ENCODE measurements at places on chromosomes 11 and 22.

DNA sequence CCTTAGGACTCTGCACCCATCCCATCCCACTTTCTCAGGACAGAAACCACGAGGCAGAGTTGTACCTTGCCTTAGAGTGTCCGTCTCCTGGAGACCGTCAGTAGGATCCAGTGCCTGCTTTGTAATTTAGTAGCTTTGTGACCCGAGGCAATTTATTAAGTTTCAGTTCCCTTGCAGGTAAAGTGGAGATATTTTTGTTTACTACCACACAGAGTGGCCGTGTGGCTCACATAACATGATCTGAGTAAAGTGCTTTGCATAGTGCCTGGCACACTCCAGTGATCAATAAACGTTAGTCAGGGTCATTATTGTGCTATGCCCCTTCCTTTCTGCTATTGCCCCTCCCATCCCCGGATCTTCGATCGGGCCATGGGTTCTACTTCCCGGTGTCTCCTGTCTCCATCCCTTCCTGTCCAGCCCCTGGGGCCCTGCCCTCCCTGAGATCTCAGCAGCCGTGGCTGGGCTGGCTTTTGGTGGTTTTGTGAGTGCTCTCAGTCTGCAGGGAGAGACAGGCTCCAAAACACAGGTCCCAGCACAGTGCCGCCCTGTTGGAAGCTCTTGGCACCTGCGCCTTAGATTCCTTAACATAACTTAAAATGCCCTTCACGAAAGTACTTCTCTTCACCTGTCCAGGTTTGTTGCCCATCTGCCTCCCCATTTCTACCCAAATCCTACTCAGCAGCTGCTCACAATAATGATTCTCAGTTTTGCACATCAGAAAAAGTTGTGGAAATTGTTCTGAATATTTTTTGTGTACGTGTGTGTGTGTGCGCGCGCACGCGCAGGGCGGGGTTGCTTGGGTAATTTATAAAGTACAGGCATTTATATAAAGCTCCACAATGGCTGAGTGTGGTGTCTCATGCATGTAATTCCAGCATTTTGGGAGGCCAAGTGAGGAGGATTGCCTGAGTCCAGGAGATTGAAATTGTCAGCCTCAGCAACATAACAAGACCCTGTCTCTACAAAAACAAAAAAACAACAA is 753.7 kb downstream of the NTM start:
- no peak for DNase-seq

- no peak for DNase-seq
Measured at GRCh38 chr11:2586087-2586792, 113.6 kb downstream of the KCNQ1OT1 start.

DNA sequence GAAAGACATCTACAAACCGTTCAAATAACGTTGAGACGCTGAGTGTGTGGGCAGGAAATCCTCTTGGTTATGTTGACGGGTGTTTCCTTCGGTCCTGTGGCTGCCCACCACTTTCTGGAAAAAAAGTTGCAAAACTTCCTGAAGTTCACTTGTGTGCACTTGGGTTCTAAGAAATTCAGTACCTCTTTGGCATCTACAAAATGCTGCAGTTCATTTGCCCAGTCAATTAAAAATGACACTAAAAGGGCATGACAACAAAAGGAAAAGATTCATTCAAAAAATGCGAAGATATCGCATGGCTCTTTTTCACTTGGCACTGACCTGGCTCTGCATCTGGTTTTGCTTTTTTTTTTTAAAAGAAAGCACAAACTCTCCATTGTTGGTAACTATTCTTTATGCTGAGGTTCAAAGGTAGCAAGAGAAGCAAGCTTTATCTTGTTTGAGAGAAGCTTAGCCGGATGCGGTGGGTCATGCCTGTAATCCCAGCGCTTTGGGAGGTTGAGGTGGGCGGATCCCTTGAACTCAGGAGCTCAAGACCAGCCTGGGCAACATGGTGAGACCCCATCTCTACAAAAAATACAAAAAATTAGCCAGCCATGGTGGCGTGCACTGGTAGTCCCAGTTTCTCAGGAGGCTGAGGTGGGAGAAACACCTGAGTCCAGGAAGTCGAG is 10.6 kb upstream of the XBP1 start:
- no peak for DNase-seq

- no peak for DNase-seq
Measured at GRCh38 chr11:58617976-58618557, 4.4 kb upstream of the CNTF start.

GRCh38 chr11:120335556-120335907 is 681 bp upstream of the ARHGEF12 start:
- DNase-seq: peak; percentile 18

GRCh38 chr11:65422633-65423515 is at the start of gene NEAT1:
Gene NEAT1 (plus strand): TSS chr11:65422798.
- DNase-seq: peak; percentile 89

- DNase-seq: no peak
Measured at GRCh38 chr11:66454247-66454646, 12.5 kb upstream of the PELI3 start.

DNA sequence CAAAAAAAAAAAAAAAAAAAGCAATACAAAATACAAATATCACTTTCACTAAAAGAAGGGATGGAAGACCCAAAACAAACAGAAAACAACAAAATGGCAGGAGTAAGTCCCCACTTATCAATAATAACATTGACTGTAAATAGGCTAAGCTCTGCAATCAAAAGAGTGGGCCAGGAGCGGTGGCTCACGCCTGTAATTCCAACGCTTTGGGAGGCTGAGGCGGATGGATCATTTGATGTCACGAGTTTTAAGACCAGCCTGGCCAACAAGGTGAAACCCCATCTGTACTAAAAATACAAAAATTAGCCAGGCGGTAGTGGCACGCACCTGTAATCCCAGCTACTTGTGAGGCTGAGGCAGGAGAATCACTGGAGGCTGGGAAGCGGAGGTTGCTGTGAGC is 9.8 kb upstream of the PPP6R3 start:
- no peak for DNase-seq

DNA sequence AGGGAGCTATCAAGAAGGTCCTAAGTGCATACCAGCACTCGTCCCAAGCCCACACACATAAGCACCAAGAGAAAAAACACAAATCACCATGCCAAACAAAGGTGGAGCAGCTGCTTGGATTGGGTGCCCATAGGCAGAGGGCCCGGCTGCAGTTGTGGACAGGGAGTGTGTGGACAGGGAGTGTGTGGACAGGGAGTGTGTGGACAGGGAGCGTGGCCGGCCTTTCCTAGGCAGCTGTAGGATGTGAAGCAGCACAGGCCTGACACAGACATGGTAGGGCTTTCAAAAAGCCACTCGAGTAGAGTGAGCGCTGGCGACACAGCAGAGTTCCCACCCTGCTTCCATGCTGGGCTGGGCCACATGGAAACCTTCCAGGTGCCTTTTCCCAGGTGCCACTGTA is 3.5 kb downstream of the RTL6 start:
- no peak for DNase-seq

DNA sequence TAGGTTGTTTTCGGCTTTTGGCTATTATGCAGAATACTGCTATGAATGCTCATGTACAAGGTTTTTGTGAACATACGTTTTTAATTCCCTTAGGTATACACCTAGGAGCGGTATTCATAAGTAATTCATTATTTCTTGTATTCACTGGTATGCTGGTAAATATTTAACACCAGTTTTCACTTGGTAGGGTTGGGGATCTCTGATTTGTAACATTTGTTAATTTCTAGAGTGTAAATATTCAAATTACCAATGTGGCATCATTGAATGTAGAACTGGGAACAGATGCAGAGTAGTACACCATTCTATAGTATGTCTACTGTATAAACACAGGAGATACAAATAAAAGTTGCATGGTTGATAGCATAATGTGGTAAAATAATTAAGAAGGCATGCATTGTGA is 16.3 kb downstream of the GVQW3 start:
- DNase-seq: no peak

GRCh38 chr11:106821291-106821690 is 197.0 kb downstream of the GUCY1A2 start:
- DNase-seq: no peak

DNA sequence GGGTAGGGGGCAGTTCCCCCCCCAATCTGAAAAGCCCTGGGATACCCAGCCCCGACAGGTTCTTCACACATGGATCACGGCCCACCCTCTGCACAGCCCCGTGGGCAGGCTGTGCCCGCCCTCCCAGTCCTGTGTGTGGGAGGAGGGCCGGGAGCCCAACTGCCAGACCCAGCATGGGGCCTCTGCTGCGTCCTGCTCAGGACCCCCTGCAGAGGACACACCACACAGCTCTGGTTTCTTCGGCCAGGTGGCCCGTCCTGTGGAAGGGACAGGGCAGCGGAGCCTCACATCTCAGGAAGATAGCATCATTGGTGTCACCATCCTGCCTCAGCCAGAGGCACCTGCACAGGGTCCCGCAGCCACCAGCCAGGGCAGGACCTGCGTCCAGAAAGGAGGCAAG is 396.0 kb downstream of the TBC1D22A start:
- DNase-seq: no peak

- DNase-seq: no peak
Measured at GRCh38 chr22:42994917-42995562, 19.9 kb downstream of the PACSIN2 start.

GRCh38 chr11:16293204-16293681 is 63.1 kb downstream of the SOX6 start:
- no peak for DNase-seq
